ENCODE measurements at places on chromosomes 7 and 10. TPM values are rescaled to one million over a fixed set of nuclear protein-coding genes. Genes with fewer than 3 reads are reported as not detected.

DNA sequence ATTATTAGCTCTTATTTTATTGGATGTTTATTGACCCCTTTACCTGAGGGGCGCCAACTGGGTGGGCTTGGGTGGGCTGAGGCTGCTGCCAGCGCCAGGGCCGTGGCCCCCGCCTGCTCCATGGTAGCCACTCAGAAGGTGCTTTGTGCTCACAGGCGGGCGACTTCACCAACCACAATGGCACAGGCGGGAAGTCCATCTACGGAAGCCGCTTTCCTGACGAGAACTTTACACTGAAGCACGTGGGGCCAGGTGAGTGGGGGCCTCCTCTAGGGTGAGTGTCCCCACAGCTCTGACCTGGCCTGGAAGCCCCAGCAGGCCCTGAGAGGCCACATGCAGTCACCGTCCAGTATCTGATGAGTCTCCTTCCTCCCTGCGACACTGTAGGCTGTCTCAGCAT is 4.1 kb downstream of the PPIF start:
- DNase-seq, result no peak

GRCh38 chr7:149422914-149423301 is 38.0 kb downstream of the ZNF777 start:
- DNase-seq, result no peak

The JCAD gene
- polyA plus RNA-seq, result 0.11 TPM

- DNase-seq, result peak; percentile 26
These were observed 149.2 kb downstream of the DYNC1I1 start for GRCh38 chr7:95921543-95921942.

- peak; percentile 89 for DNase-seq
These were observed 2.6 kb downstream of the MET start for GRCh38 chr7:116674508-116675173.

DNA sequence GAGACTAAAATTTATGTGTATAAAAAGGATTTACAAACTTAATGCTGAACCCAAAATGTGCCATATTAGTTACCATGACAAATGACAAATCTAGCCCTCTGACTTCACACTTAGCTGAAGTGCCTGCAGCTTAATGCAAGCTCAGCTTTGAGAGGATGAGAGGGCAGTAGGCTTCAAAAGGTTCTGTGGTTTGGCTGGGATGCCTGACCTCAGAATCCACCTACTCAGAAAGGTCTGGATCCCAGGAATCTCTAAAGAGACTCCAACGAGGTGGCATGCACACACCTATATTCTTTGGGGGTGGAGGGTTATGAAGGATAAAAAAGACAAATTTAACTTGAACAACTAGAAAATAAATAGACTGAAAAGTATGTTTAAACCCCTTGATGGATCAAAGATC is 213.4 kb downstream of the TAX1BP1 start:
- DNase-seq, result no peak

GRCh38 chr10:16698461-16698860 is 118.8 kb downstream of the RSU1 start:
- no peak for DNase-seq

The LDB3 gene
- not detected for polyA plus RNA-seq

- DNase-seq, result no peak
These were observed 99.0 kb downstream of the PTPRE start for GRCh38 chr10:128005858-128006257.

- no peak for DNase-seq
These were observed 78.6 kb upstream of the SYPL1 start for GRCh38 chr7:106190589-106191330.

GRCh38 chr10:75209086-75209920 is 1.3 kb upstream of the VDAC2 start:
- DNase-seq, result no peak

- DNase-seq, result peak; percentile 68
These were observed 274.4 kb downstream of the NEBL start for GRCh38 chr10:20622531-20623211.
